ENCODE measurements at places on chromosomes 16 and 17.

- DNase-seq: no peak
Observed at GRCh38 chr17:61354895-61355874, 44.5 kb upstream of the TBX2 start.

DNA sequence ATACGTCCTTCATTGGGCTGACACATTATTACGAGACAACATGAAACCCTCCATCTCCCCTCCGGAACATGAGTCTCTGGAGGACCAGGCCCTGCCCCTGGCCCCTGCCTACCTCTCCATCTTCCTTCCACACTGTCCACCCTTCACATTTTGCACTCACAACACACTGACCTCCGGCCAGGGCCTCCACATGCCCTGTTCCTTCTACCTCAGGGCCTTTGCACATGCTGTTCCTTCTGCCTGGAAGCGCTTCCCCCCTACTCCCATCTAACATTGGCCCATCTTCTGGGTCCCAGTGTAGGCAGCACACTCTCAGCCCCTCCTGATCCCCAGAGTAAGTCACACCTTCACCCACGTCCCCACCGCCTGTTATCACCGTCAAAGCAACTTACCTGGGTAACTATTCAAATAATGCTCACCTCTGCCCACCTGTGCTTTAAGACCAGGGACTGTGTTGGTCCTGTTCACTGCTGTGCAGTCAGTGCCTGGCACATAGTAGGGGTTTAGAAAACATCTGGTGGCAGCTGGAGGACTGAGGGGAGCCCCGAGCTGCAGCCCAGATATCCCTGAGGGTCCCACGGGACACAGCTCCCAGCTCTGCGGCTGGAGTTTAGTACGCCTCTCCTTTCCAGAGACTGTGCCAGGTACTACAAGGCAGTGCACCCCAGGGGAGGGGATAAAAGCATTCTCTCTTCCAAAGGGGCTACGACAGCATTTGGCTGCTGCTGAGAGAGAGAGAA lies 27.2 kb downstream of the RPH3AL start:
- no peak for DNase-seq

DNA sequence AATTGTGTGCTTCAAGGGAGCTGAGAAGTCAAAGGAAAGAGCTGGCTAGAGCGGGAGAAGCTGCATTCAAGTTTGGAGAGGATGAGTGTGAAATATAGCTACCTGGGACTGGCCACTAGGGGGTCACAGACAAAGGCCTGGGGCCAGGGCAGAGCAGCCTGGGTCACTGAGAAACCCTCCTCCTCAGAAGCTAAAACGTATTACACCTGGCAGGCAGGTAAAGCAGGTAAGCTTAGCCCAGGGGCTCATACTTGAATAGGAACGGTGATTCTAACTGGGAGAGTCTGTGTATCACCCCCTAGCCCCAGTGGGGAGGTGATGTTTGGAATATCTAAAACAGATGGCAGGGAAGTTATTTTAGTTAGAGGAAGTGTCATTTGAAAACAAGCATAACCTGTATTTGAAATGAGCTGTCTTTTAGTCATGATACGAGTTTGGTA lies 6.8 kb downstream of the KRT37 start:
- DNase-seq: no peak

DNA sequence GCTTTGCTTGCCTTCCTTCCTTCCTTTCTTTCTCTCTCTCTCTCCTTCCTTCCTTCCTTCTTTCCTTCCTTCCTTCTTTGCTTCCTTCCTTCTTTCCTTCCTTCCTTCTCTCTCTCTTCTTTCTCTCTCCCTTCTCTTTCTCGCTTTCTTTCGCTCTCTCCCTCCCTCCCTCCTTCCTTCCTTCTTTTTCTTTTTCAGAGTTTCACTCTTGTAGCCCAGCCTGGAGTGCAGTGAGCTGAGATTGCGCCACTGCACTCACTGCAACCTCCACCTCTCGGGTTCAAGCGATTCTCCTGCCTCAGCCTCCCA lies 17.9 kb downstream of the FOXJ1 start:
- DNase-seq: no peak

DNA sequence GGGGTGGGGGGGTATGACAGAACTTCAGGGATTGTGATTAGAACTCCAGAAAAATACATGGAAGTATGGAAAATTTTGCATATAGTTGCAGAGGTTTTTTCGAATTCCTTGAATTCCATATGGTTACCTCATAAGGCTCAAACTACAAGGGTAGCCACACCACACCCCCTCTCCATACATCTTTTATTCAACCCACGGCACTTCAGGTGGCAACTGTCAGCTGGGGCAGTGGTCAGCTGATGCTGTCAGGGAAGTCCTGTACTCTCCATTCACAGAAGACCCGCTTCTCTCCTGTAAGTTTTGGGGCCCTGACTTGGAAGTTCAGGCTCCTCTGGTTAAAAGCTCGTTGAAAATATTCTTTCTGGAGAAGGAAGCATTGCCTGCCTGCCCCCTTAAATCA lies 57.5 kb upstream of the CLEC19A start:
- DNase-seq: no peak

DNA sequence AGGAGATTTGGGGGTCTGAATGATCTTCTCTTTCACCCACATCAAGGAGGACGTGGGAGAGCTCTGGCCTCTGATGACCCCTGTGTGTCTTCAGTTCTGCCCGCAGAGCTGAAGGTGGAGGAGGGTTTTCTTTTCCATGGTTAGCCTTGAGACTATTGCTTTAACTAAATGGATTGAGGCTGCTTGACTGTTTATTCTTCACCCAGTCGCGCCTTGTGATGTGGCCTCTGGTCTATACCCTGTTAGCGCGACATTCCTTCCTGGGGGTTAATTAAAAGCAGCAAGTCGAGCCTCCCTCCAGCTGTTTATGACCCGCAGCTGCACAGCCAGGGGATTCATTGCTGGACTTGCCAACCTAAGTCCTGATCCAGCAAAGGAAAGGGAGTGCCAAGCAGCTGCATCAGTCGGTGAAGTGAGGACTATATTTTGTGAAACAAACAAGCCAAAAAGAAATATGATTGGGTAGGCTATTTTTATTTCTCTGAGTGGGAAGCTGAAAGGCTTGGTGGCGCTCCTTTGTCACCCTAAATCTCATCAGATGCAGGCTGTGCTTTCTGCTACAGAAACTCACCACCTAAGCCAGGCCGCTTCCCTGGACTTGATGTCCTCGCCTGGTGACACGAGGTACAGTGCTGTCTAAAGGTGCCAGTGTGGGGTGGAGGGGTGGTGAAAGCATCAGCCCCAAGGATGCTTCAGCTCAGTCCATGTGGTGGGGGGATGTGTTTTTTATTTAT lies 11.0 kb upstream of the SEC14L1 start:
- DNase-seq: no peak

DNA sequence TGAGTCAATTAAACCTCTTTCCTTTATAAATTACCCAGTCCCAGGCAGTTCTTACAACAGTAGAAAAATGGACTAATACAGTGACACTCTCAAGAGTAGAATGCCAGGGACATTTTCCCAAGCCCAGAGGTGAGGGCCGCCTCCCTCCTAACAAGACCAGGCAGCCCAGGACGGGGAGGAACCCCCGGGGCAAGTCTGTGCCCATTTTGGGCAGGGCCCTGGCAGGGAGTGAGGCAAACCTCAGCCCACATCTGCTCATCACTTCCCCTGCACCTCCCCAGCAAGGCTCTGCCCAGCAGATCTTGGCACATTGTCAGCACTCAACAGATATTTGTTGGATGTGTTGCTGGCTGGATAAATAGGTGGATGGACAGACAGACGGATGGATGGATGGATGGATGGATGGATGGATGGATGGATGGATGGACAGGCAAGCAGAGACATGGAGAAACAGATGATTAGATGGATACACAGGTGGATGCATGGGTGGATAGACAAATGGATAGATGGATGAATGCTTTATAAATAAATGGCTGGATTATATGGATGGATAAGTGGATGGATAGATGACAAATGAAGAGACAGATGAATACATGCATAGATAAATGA lies 271.3 kb downstream of the PARN start:
- no peak for DNase-seq

DNA sequence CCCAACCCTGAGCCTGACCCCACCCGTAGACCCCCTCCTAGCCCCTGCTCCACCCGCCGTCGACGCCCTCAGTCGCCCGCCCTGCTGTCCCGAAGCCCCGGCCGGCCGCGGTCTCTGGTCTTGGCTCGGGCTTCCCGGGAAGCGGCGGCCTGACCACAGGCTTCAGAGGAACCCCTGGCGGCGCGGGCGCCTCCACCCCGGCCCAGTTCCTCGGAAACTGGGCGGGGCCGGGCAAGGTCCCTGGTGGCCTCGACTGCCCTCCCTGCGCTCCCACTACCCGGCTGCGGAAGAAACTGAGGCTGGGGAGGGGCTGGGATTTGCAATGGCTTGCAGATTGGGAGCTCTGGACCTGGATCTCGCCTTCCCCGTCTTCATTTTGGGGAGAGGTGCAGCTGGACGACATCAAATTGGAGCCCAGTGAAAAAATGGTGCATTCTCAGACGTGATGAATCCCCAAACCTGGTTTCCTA lies 692 bp upstream of the SOCS1 start:
- DNase-seq: no peak

DNA sequence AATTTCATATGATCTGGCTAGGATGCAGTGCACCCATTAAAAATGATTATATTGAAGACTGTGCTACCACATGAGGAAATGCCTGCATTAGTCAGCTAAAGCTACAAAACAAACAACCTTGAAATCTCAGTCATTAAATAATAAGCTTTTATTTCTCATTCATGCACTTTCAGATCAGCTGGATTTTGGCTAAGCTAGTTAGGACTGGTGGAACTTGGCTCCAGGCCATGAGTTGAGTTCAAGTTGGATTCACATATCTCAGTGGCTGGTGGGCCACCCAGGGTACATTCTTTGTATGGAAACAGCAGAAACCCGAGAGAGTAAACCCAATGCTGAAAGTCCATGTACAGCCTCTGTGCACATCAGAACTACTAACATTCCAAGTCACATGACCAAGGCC lies 6.4 kb upstream of the SLFN12L start:
- DNase-seq: no peak

DNA sequence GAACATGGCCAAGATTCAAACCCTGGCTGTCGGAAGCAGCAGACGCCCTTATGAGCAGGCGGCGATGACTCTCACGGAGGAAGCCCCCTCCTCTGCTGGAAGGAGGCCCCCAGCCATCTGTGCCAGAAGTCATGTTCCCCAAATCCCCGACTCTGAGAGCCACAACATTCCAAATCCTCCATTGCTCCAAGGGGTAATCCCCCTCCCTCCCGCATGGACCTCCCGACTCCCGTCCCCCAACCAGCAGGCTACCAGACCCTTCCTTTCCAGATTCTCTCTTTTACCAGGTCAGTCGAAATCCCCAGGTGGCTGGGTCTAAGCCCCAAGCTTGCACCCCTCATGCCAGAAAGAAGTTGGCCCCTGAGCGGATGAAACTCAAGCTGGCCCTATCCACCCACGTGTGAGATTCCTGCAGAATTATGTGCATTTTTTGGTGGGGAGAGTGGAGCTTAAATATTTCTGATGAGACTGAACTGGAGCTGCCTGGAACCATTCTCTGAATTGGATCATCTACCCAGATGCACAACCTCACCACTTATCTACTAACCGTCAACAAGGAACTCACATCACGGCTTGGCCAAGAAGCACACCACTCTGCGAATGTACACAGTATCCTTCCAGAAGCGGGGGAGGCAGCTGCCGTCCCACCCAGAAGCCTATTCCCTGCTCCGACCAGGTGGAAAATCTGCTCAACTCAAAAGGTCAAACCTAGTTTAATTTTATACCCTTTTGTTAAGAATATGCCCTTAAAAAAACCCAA lies 283.5 kb downstream of the C16orf95 start:
- no peak for DNase-seq

DNA sequence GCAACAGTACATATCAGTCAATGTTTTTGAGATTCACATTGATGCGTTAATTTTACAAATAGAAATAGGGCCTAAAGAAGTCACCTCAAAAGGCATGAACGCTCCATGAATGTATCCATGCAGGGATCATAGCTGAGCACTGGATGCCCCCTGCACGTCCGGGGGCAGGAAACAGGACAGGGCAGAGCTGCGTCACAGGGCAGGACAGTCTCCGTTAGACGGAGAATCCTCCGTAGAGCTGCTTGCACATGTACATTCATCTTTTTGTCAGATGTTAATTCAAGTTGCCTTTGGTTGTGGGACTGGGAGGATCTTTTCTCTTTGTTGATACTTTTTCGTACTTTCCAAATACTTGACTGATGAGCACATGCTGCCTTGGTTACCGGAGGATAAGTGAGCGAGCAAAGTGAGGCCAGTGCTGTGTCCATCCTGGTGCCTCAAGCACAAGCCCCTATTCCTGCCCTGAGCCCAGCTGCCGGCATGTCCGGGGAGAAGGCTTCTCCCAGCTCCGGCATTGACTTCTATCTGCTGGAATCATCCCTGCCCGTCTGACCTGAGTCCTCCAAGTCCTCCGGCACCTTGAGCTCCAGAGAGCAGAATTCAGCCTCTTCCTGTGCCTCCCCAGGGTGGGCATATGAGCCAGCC lies 15.0 kb downstream of the GAA start:
- DNase-seq: no peak

DNA sequence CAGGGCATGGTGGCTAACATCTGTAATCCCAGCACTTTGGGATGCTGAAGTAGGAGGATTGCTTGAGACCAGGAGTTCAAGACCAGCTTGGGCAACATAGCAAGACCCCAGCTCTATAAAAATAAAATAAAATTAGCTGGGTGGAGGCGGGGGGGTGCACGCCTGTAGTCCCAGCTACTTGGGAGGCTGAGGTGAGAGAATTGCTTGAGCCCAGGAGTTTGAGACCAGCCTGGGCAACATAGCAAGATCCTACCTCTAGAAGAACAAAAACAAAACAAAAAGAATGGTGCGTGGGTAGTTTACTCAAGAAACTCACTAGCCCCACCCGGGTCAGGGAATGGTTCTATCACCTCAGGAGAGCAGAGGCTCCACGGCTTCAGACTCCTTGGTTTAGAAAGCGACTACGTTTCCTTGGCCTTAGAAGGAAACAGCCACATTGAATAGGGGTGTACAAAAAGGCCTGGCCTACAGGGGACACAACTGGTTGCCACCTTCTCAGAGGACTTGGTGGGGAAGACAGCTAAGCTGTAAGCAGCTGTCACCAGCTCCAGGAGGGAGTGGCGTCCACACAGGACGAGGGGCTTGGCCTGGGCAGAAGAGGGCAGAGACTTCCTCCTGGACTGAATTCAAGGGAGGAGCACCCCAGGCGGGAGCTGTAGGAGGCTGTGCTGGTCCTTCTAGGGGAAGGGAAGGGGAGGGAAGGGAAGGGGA lies 716 bp downstream of the TK1 start:
- no peak for DNase-seq

DNA sequence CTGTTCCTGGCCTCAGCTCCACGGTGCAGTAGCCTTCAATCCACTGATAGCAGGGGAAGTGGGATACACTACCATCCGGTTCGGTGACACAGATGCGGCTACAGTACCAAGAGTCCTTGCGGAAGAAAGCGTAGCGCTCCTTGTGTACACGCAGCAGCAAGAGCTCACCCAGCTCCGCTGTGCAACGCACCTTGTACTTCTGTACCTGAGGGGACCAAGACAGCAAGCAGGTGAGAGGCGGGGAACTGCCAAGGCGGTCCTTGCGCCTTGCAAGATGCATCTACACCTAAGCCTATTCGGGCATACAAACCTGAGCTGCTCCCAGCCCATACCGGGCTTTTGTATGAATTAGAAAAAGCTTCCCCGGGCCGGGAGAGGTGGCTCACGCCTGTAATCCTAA lies 1.5 kb downstream of the ALOXE3 start:
- DNase-seq: no peak

- DNase-seq: no peak
Observed at GRCh38 chr17:49512296-49513043, 17.4 kb downstream of the NGFR start.

GRCh38 chr17:3683054-3683511 lies 12.9 kb downstream of the P2RX5 start:
- no peak for DNase-seq

GRCh38 chr17:65656390-65657250 lies 95.2 kb upstream of the AXIN2 start:
- DNase-seq: no peak
